Osteocyte (in vitro differentiated cells): ENCODE measurements at places on chromosomes 4 and X.

DNA sequence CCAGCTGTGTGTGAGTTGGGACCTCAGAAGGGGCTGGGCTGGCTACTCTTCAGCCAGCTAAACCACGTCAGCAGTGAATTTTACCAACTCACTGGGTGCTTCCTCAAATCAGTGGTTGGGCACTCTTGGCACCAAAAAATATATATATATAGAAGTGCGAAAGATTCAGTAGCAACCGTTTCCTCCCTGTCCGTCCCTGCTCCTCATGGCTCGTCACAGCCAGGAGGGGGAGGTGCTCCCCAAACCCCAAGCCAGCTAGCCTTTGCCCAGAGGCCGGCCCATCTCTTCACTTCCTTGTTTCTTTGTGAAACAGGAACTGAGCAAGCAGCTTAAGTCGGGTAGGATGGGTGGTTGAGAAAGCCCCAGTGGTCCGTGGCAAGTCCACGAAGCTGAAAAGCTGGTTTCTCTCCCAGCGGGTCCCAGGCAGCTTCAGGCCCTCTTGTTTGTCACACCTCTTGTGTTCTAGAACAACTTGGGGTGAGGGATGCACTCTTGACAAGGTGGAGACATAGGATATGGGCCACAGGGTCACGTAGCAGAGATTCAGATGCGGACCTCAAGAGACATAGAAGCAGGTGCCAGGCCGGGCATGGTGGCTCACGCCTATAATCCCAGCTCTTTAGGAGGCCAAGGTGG lies 6.8 kb upstream of the SASH3 start:
- no peak for DNase-seq
- H3K27me3 ChIP-seq = no peaks in the 10 kb centered on the region
- no peak overlapping the region for H3K27ac ChIP-seq
- H3K4me1 ChIP-seq = no peaks in the 10 kb centered on the region
- no peak overlapping the region for H3K4me3 ChIP-seq

DNA sequence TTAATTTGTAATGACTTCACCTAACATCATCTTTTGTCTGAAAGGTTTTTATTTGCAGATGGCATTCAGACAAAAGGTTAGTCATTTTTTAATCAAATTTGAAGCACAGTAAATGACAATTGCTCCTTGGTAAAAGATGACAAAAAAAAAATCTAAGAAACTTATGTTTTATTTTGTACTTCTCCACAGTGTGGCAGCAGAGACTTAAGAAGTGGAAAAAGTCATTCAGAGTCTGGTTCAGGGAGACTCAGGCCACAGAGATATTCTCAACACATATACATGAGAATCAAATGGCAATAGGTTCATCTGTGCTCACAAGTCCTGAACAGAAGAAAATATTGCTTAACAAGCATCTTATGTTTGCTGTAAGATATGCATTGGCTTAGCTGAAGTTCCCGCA lies 436.2 kb downstream of the KCNIP4 start:
- peaks cover 8% of the 10 kb centered on the region for H3K27me3 ChIP-seq
- DNase-seq = no peak
- H3K36me3 ChIP-seq = no peaks in the 10 kb centered on the region
- H3K4me3 ChIP-seq = no peak overlapping the region
- no peak overlapping the region for H3K27ac ChIP-seq

DNA sequence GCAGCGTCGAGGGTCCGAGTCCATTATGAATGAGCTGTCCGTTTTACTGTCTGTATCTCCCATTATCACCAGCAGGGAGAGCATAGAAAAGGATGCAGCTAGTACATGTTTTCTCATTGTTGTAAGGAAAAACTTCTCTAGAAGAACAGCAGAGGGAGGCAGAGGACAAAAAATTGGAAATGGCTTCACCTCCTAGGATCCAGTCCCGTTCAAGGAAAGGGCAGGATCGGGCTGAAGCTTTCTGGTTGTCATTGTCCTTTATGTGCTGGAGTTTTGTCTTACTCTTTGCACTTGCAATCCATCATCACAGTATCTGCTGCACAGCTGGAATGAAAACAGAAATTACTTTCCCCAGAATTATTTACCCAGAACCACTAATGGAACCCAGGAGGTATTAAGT lies 14.7 kb downstream of the NDP start:
- no peaks in the 10 kb centered on the region for H3K4me1 ChIP-seq
- no peak overlapping the region for H3K4me3 ChIP-seq
- DNase-seq = no peak
- H3K27me3 ChIP-seq = peaks cover 3% of the 10 kb centered on the region
- H3K27ac ChIP-seq = no peak overlapping the region

- peaks cover 22% of the 10 kb centered on the region for H3K27me3 ChIP-seq
- no peaks in the 10 kb centered on the region for H3K4me1 ChIP-seq
- no peak for DNase-seq
- H3K36me3 ChIP-seq = no peaks in the 10 kb centered on the region
- no peak overlapping the region for H3K4me3 ChIP-seq
- no peak overlapping the region for H3K27ac ChIP-seq
These were observed 457.9 kb downstream of the GPAT3 start for GRCh38 chr4:83993774-83994173.

DNA sequence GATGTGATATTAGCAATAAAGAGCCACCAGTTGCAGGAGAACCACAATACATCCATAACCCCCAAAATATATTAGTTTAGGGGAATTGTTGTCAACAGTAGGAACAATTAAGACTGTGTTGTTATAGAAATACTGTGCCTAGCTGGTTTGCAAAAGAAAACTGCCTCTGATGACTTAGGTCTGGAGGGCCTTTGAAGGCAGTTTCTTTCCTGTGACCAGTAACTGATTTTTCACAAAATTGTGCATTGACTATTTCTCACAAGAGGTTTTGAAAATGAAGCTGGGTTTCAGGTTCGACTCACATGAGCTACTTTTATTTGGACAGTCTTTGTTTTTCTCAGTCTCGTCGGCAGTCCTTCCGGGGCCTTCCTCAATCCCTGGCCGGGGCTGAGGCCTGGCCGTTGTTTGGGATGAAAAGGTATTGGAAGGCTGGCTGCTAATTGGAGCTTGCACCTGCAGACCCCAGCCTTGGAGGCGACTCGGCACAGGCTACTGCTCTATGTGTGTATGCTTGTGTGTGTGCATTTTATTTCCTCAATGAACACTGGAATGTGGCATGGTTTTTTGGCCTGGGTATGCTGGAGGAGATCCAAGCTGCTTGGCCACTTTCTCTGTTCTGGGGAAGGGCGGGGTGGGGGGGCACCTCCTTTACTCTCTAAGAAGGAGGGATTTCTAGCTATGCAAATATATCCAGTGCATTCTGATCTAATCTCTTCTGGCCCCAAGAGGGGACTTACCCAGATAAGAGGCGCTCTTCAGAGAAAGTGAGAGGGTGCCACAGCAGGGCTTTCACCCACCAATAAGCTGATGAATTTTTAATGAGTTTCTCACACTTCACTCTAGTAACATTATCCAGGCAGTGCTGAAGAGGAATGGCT lies 49.5 kb upstream of the LNX1 start:
- no peaks in the 10 kb centered on the region for H3K27me3 ChIP-seq
- H3K27ac ChIP-seq = no peak overlapping the region
- H3K4me3 ChIP-seq = no peak overlapping the region
- no peaks in the 10 kb centered on the region for H3K4me1 ChIP-seq

DNA sequence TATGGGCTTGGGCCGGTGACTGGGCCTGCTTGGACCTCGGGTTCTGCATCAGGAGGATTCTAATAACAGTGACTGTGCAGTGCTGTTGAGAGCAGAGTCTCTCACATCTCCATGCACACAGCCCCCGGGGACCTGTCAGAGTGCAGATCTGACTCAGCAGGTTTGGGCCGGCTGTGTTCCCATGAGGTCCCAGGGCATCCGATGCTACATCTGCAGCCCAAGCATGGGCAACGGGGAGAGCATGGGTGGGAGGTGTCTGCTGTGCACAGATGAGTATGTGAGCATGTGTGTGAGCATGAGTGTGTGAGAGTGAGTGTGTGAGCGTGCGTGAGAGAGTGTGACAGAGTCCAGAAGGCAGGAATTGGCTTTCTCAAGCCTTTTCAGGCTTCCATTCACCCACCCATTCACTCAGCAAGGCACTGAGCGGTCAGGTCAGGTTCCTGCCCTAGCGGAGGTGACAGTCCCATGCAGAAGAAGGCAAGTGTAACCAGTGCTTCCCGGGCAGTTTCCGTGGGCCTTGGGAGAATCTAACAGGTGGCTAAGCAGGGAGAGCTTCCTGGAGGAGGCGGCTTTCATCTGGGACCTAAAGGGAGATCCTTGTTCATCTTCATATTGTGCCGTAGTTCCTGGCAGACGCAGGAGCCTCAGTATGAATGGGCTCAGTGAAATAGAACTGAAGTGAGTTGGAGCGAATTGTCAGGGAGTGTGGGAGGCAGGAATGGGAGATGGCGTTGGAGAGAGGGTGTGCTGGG lies 62.6 kb downstream of the SORCS2 start:
- H3K4me1 ChIP-seq = peaks cover 3% of the 10 kb centered on the region
- no peak overlapping the region for H3K27ac ChIP-seq
- H3K4me3 ChIP-seq = no peak overlapping the region
- H3K36me3 ChIP-seq = no peaks in the 10 kb centered on the region
- no peak for DNase-seq
- H3K27me3 ChIP-seq = peaks cover 39% of the 10 kb centered on the region

DNA sequence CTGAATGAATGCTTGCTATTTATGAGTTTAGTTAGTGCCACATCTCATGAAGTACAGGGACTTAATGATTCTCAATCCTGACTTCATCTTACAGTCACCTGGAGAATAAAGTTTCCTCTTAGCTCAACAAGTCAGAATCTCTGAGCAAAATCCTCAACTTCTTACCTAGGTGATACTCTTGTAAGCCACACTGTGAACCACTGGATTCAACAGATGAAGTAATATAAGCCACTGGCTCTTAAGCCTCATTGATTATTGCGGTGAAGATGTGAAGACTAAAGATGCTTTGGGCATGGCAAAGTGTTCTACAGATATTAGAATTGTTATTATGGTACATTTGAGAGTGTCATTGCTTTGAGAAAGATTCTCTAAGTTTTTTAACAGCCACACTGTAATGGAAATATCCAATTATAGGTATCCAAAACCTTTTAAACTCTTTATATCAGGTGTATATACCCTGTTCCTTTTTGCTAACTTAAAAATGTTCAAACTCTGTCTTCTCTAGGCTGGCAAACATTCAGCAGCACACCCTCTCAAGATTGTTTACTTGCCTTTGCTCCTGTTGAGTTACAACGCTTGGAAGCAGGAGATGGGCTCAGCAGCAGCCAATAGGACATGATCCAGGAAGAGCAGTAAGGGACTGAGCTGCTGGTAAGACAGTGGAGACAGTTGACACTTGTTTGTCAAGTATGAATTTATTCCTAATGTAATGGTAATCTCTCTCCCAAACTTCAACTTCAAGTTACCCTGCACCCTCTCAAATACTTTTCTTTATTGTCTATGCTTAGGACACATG lies 43.4 kb downstream of the TET2 start:
- H3K4me3 ChIP-seq = no peak overlapping the region
- H3K27me3 ChIP-seq = no peaks in the 10 kb centered on the region
- peaks cover 49% of the 10 kb centered on the region for H3K4me1 ChIP-seq
- no peak for DNase-seq
- peaks cover 4% of the 10 kb centered on the region for H3K36me3 ChIP-seq

GRCh38 chr4:130419211-130419975 lies 1323.4 kb downstream of the C4orf33 start:
- peaks cover 6% of the 10 kb centered on the region for H3K4me1 ChIP-seq
- no peak for DNase-seq
- no peak overlapping the region for H3K4me3 ChIP-seq
- H3K27me3 ChIP-seq = no peaks in the 10 kb centered on the region

- H3K27ac ChIP-seq = no peak overlapping the region
- no peak overlapping the region for H3K4me3 ChIP-seq
- H3K27me3 ChIP-seq = no peaks in the 10 kb centered on the region
- H3K36me3 ChIP-seq = no peaks in the 10 kb centered on the region
- DNase-seq = no peak
- no peaks in the 10 kb centered on the region for H3K4me1 ChIP-seq
These were observed 1117.6 kb upstream of the PRKX start for GRCh38 chrX:4830880-4831557.

DNA sequence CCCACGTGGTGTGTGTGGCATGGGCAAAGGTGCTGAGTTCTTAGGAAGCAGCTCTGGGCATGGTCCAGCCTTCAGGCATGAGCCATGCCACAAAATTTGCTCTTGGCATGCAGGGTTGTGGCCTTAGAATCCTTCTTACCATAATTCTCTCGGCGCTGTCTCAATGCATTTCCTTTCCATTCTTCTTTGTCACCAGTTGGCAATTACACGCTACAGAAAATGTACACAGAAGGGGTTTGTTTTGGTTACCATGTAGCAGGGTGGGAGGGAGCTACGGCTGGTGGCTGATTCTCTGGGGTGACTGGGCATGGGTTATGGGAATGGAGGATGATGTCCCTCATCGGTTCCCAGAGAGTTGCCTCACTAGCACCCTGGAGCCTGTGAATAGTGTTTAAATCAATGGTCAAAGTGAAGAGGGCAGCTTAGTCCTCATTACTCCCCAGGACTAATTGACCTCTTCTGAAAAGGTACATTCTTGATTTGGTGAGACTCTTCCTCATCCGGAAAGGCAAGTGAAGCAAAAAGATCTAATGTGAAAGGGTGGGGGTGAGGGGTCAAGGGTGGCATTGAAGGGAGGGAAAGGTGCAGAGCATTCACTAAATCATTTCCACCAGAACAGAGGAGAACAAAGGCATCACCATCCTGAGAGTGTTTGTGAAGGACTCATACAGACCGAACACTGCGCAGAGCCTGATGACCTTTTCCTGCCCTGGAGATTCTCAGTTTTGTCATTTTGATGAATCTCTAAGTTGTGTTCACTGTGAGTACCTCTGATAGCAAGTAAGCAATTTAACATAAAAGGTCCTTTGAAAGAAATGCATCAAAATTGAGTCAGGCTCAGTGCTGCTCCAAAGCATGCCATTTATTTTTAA lies 199.8 kb upstream of the SFRP2 start:
- peak overlapping the region; percentile 78 for H3K27ac ChIP-seq
- H3K4me1 ChIP-seq = peaks cover 25% of the 10 kb centered on the region

GRCh38 chrX:130628516-130628915 lies 226.7 kb downstream of the RBMX2 start:
- DNase-seq = no peak
- H3K27me3 ChIP-seq = no peaks in the 10 kb centered on the region
- peaks cover 3% of the 10 kb centered on the region for H3K36me3 ChIP-seq
- no peak overlapping the region for H3K4me3 ChIP-seq

- no peaks in the 10 kb centered on the region for H3K36me3 ChIP-seq
- DNase-seq = no peak
- no peak overlapping the region for H3K4me3 ChIP-seq
- H3K4me1 ChIP-seq = no peaks in the 10 kb centered on the region
These were observed 71.3 kb downstream of the POU4F2 start for GRCh38 chr4:146709956-146710355.

DNA sequence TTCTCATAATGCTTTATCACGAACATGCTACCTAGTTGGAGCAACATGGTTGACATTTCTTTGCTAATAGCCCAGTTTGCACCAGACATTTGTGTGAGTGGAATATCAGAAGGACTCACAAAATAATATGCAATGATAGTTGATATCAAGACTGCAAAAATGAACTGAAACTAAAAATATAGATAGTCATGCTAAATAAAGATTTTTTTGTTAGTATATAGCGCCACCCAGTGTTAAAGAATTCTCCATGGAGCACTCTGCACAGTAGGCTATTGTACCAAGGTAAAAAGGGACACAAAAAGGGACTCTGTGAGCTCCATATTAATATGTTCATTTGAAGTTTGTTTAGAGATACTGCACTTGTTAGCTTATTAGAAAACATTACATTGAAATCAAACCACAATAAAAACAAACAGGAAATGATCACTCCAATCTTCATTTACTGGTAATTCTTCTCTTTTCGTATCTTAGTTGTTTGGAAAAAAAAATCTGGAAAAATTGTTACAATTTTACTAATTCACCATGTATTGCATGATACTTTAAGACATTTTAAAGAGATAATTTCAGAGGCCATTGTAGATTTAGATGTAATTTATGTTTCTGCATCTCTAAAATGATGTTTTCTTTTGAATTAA lies 1509.6 kb downstream of the ADGRL3 start:
- peak overlapping the region; percentile 65 for H3K4me3 ChIP-seq
- H3K36me3 ChIP-seq = no peaks in the 10 kb centered on the region
- peaks cover 5% of the 10 kb centered on the region for H3K27me3 ChIP-seq
- no peak for DNase-seq
- peaks cover 5% of the 10 kb centered on the region for H3K4me1 ChIP-seq
